ENCODE measurements at places on chromosomes 7 and 10. TPM values are rescaled to one million over a fixed set of nuclear protein-coding genes. Genes with fewer than 3 reads are reported as not detected.

DNA sequence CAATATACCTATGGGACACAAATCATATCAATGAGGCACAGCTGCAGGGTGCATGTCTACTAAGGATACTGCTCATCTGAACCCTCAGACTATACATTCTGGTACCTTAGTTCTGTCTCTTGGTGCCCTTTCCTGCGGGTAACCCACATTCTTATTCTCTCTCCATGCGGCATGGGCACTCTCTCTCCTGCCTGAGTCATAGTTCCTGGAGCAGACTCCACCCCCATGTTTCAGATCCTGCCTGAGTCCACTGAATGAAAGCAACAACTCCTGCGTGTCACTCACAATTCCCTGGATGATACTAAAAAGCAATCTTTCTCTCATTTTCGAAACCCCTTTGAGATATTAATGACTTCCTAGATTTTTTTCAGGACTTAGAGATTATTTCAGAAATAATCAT, 653.1 kb upstream of the C7orf33 start:
- no peak for DNase-seq

Gene KEL
- 1.0 TPM for polyA plus RNA-seq

DNA sequence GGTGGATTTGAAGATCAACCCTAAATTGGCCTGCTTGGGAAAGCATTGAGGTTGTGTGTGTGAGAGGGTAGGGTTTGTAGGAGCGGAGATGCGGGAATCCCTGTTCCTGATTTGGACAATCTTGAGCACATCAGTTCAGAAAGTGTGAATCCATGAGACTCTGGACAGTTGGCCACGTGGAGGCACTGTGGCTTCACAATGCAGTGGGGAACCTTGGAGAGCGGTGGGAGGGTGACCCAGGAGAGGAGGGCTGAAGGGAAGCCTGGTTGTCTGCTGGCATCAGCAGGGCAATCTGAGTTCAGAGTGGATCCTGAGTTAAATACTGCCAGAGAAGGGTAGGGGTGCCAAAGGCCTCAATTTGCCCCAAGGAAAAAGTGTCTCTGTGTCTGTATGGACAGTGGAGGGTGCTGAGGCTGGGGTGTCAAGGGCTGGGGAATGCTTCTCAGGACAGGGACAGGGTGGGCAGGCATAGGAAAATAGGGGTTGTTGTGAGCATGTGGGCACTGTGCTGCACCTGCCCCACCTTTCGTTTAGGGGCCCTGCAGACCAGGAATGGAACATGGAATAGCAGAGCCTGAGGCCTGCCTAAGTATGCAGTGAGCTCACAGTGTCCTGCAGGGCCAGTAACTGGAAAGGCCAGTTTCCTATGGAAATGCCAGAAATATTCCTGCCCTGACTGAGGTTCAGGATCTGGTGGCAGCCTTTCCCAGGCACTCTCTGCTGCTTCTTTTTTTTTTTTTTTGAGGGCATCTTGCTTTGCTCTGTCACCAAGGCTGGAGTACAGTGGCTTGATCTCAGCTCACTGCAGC, 162.9 kb upstream of the PRSS58 start:
- no peak for DNase-seq

Gene TUBAL3
- polyA plus RNA-seq = 0.24 TPM

DNA sequence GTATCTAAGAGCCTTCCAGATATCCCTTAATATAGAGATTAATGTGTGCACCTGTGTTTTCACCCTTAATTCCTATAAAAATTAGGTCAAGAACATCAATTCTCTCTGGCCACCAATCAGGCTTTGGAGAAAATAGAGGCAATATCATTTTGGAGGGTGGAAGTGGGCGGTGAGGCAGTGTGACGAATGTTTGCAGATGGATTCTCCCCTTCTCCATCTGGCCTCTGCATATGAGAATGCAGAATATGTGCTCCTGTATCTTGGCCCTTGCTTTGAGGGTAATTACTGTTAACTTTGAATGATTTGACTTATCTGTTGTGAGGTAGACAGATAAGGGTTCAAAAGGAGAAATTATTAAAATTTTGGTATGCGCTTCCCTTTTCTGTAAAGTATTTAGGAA, 304.0 kb upstream of the NPSR1 start:
- DNase-seq = peak; percentile 14

DNA sequence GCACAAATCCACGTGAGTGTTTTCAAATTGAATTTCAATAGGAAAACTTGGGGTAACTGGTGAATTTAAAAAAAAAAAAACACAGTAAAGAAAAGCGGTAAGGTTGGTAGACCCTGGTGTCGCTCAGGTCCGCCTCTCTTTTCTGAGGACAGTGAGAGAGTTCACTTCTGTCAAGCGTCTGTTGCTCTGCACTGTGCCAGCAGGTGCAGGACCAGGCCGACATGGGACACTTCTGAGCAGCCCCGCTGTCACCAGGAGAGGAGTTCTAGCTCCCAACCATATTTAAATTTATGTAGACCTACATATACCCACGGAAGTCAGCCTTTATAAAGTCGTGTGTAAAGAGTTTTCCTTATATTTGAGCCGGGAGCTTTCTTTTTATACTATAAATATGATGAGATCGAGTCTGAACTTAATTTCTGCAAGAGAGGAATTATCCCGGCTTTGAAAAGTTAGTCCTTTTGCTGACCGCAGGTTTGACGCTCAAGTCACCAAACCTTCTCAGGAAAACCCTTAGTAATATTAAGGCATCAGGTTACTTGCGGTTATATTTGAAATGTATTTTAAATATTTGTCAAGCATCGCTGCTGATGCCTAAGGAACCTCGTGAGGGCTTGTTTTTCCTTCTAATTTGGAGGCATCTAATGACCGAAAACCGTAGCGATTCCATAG, 531 bp downstream of the IKZF1 start:
- DNase-seq = no peak

DNA sequence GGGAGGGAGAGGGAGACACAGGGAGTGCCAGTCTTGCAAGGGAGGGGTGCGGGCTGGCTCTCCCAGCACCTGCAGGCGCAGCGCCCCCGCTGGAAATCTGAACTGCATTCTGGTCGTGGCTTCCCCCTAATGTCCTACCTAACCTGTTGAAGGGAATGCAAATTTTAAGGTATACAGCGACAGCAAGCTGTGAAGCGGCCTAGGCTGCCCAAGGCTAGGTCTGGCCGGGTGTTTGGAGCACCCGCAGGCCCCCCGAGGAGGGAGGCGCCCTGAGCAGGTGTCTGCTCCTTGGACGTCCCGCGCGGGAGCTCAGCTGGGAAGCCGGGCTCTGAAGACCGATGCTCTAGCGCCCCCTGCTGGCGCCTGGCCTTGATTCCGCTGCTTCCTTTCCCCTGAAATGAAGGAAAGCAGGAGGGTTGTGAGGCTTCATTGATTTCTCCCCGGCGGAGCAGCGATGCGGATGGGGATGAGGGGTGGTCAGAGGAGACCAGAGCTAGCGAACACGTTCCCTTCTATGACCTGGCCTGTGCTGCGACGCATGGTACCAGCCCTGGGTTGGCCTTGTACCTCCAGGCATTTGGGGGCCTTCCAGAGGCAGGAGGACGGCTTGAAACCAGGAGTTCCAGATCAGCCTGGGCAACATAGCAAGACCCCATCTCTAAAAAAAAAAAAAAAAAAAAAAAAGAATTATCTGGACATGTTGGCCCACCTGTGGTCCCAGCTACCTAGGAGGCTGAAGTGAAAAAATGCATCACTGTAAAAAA, 601.3 kb downstream of the GALNT17 start:
- DNase-seq = peak; percentile 94

Gene AS3MT
- polyA plus RNA-seq = 16.8 TPM

Gene JAKMIP3
- 1.0 TPM for polyA plus RNA-seq

GRCh38 chr7:54904986-54905385, 113.8 kb upstream of the EGFR start:
- no peak for DNase-seq

GRCh38 chr10:499991-500390, 189.5 kb downstream of the DIP2C start:
- no peak for DNase-seq

GRCh38 chr10:122168598-122169394, 102.3 kb upstream of the BTBD16 start:
- peak; percentile 90 for DNase-seq

DNA sequence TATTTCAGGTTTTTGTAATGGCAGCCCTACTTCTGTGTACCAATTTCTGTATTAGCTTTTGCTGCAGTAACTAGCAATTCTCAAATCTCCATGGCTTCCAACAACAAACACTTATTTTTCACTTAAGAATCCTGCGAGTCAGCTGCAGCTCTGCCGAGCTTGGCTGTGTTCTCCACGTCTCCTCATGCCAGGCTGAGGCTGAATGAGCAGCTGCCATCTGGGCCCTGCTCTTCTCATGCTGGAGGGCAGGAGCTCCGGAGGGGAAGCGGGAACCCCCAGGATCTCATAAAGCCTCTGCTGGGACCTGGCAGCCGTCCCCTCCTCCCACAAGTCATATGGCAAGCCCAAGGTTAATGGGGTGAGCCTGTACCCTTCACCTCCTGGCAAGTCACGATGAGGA, 591.1 kb downstream of the SDK1 start:
- peak; percentile 75 for DNase-seq

Gene MMRN2
- 11.5 TPM for polyA plus RNA-seq

Gene CYP2C18
- polyA plus RNA-seq = not detected

GRCh38 chr7:126436213-126436868, 816.4 kb downstream of the GRM8 start:
- no peak for DNase-seq

- DNase-seq = peak; percentile 79
Observed at GRCh38 chr7:74027683-74028320, at the start of gene ELN. ELN (plus strand) TSS chr7:74028173; CDS start chr7:74028188, 15 bp downstream.

GRCh38 chr10:106185951-106186350, 978.6 kb downstream of the SORCS1 start:
- DNase-seq = no peak

- no peak for DNase-seq
Observed at GRCh38 chr10:121375172-121375571, 223.1 kb downstream of the FGFR2 start.

GRCh38 chr7:132255115-132255797, 321.0 kb downstream of the PLXNA4 start:
- DNase-seq = no peak

Gene MKX
- polyA plus RNA-seq = 0.61 TPM

Gene ANKRD7
- not detected for polyA plus RNA-seq

DNA sequence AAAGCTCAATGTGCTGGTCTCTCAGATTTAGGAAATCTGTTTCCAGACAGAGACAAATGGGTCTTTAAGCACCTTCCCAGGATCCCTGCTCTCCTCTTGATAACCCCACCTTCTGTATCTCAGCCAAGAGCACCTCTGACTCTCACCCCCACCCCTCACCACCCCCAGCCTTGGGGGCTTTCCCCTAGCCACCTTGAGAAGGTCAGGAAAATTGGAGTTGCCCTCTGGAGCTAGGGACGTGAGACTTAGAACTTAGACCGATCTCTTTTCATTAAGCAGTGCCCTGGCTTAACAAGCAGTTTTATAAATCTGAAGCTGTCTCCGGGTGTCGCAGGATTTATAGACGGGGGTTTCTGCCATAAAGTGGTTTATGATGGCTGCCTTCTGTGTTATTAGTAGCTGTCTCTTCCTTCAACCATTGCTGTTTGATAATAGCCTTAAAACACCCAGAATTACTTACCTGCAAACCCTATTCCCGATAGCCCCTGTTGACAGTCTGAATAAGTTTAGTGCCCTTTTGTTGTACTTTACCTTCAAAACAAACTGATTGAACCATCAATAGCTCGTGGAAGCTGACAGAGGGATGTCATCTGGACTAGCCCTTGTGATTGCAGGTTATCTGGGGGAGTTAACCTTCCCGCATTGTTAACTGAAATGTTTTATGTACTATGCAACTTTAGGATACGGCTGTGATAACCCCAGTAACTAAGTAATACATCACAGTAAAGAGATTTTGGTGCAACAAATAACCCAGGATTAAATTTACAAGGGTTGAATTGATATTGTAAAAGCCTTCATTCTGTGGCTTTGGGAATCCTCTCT, 621.5 kb downstream of the LRMDA start:
- DNase-seq = no peak

Gene POLR2J2
- polyA plus RNA-seq = 0.66 TPM
